T47D (cell line): ENCODE measurements at places on chromosomes 5 and 9.

GRCh38 chr9:105079457-105079856 lies 151.5 kb upstream of the ABCA1 start:
- peak; percentile 60 for DNase-seq

- no peak for DNase-seq
Measured at GRCh38 chr5:153613144-153613543, 122.7 kb downstream of the GRIA1 start.

DNA sequence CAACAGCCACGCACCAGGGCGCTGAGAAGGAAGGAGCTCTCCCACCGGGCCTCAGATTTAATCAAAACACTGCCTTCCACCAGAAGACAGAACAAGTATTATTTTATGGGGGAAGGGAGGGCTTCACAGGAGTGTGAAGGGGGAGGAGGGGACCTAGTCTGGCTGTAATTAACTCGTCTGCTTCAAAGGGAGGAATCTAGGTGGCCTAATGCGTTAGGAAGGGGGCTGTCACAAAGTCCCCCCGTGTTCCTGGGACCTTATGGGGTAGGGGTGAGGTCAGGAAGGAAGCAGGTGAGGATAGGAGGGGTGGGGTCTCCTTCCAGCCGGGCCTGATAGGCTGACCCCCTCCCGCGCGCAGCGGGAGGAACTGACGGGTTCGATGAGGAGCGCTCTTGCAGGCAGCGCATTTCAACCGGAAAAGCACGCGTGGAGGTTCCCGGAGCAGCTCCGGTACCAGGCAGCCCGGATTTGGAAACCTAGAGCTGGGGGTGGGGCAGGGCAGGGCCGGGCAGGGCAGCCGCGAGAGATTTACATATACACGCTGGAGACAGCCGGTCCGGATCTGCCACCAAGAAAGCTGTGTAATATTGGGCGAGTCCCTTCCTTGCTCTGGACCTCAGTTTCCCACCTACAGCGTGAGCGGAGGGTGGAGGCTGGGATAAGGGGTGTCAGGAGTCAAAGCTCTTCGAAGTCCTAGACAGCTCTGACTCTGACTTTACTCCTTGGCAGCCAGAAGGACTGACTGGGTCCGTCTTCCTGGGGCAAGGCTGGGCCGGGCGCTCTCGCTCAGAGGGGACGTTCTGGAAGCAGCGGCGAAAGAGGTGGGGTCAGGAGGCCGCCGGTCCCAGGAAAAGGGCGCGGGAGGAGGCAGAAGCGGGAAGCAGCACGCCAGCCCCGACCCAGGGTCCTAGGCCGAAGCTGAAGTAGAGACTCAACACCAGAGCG lies 1.8 kb downstream of the SHB start:
- DNase-seq = no peak

DNA sequence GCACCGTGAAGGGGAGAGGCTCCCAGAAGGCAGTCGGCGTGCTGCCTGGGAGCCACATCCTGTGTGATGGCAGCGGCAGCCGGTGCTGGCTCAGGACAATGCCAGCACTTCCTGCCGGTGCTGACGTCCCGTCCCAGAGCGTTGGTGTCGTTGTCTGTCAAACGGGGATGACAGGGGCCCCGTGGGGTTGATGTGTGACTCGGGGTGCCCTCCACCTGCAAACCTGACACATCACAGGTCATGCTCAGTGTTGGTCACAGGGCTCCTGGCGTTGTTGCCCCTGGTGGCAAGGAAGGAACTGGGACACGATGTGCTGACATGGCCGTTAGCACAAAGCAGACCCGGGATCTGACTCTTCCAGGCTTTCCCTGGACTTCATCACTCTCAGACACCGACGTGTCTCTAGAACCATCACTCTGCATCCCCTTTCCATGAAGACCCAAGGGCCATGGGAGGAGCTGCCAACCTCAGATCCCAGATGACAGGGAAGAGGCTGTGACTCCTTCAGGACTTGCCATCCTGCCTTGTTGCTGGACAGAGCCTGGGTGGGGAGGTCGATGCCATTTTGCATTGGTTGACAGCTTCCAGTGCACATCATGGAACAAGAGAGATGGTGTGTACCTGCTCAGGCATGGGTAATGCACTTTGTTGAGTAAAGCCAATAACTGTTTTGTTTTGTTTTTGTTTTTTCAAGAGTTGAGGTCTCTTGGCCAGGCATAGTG lies 21.5 kb downstream of the PLPP7 start:
- DNase-seq = no peak

DNA sequence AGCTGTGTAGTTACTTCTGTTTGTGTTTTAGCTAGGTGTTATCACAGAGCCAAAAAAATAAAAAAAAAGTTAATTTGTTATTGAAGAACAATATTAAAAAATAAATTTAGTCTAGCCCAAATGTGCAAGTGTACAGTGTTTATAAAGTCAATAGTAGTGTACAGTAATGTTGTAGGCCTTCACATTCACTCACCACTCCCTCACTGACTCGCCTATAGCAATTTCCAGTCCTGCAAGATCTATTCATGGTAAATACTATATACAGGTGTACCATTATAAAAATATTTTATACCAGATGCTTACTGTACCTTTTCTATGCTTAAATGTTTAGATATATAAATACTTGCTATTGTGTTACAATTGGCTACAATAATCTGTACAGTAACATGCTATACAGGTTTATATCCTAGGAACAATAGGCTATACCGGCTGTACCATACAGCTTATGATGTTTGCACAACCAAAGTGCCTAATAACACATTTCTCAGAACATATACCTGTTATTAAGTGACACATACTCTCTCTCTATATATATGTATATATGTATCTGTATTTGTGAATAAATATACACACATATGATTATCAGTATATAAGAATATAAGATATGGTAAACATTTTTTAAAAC lies 341.4 kb upstream of the EDIL3 start:
- no peak for DNase-seq

GRCh38 chr9:92686954-92687353 lies 17.0 kb upstream of the IPPK start:
- DNase-seq = no peak

DNA sequence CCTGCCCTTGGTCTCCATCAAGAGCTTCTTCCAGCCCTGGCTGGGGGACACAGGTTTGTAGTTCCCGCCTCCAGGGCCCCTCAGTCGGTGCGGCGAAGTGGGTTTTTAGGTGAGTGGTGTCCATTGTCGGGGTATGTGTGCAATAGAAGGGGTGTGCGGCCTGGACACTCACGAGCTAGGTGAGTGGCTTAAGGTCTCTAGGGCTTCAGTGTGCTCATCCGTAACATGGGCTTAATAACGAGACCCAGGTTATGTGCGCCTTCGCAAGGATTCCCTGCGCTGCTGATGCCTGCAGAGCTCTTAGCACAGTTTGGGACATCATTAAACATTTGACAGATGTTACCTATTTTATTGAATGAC lies 656 bp downstream of the CEP78 start:
- no peak for DNase-seq

GRCh38 chr9:82404196-82404870 lies 415.8 kb downstream of the SPATA31D1 start:
- DNase-seq = no peak

DNA sequence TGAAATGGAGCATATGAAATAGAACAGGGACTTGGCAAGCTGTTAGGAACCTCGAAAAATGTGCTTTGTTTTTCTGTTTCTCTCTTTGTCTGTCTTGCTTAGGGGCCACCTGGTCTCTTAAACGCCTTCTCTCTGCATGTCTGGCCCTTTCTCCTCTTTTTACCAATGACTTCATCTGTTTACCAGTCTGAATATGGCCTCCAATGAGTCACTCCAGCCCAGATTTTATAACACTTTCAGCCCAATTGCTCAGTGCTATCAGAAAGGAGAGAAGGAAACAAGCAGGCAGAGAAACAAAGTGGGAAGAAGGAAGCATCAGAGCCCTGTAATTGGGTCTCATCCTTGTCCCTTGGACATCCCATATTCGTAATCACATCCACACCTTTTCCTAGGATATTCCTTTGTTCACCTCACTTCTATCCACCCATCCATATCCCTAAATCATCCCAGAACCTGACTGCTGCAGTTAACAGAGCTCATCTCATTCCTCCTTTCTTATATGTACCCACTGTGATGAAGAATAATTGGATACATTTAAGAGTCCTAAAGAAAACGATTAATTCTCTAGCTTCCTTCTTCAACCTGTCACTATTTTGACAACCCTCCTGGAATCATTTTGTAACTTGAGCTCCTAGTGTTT lies 151.8 kb upstream of the GPR151 start:
- no peak for DNase-seq

- DNase-seq = peak; percentile 90
Measured at GRCh38 chr5:57887851-57888621, 405.4 kb upstream of the ACTBL2 start.

GRCh38 chr5:10543585-10544040 lies 20.3 kb upstream of the ANKRD33B start:
- no peak for DNase-seq

DNA sequence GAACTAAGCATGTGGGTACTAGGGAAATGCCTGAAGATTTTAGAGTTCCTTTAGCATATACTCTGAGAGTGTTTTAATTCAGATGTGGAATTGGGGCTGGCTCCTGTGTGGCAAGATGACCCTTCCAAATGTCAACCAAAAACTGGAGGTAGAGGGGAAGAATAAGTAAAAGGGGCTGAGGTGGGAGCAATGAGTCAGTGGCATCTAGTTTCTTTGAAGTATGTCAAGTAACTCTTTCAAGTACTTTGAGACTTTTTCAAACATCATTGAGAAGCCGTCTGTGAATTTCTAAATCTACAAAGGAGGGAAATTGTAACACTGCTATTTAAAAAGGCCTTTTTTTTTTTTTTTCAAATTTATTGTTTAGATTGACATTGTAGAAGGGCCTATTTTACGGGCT lies 184.4 kb downstream of the MAN2A1 start:
- DNase-seq = no peak

DNA sequence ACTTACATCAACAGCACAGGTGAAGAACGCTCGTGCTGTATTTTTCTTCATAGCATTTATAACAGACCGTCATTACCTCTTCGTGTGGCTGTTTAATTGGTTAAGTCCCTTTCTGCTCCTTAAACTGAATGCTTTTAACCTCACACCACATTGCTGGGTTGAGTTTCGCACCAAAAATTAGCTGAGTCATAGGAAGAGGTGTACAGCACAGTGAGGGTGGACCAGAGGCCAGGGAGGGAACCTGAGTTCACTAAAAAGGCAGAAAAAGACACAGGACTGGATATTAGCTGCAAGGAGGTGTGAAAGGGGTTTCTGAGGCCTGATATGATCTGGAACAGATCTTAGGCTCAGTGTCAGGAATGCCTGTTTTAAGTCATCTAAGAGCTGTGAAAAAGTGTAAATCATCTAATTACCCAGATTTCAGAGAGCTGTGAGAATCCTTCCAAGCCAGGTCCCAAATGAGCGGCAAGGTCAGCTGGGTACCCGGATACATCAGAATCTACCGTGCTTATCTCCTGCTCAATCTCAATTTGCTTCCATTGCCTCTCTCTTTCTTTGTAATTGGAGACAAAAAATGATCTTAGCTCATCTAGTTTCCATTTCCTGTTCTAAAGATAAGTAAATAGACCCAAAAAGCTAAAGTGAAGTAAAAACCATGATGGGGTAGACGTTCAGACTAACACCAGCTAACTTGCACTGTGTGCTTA lies 7.1 kb upstream of the CFAP90 start:
- DNase-seq = no peak

GRCh38 chr9:99582814-99583213 lies 238.9 kb upstream of the NR4A3 start:
- DNase-seq = no peak

DNA sequence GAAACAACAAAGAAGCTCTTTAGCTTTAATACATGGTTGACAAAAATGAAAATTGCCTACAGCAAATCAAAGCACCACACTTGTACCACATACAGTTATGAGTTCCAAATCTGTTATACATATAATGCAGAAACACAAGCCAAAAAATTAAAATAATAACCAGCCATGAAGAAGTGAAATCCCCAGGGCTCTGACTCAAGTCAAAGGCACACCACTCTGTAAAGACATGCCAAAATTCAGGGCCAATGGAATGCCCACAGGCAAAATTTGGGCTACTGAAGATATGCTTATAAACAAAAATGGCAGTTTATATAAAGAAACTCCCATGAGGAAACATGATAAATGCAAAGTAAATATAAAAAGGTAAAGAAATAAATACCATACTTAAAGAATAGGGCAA lies 29.0 kb downstream of the THBS4 start:
- no peak for DNase-seq

GRCh38 chr5:145157841-145158240 lies 677.3 kb downstream of the PRELID2 start:
- DNase-seq = no peak

DNA sequence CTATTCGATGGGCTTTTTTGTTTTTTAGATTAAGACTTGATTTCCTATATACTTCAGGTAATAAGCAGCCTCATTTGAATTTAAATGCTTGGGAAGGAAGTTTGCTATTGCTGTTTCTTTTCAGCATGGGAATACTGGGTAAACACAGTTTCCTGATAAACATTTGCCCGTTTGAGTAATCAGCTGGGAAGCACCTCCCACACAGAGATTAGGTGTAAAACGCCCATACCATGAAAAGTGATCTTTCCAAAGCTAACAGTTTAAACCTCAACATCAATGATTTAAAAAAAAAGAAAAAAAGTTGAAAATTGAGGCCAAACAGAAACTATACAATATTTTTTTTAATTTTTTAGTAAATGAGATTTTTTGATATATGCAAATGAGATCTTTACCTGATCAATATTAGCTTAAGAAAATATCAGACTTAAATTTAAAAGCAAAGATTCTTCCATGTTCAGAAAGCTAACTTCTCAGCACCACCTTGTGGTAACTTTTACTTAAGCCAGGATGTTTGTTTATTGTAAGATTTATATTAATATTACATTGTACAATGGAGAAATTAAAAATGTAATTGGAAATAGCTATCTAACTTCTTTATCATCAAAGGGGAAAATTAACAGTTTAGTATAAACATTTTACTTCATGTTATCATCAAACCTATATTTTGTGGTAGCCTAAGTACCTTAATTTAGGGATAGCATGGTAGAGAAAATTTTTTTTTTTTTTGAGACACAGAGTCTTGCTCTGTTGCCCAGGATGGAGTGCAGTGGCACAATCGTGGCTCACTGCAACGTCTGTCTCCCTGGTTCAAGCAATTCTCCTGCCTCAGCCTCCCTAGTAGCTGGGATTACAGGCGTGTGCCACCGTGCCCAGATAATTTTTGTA lies 39.8 kb downstream of the F2RL2 start:
- no peak for DNase-seq

GRCh38 chr9:113238859-113239232 lies 17.5 kb downstream of the SLC31A1 start:
- no peak for DNase-seq

GRCh38 chr9:121883281-121884056 lies 209.6 kb downstream of the TTLL11 start:
- DNase-seq = no peak

DNA sequence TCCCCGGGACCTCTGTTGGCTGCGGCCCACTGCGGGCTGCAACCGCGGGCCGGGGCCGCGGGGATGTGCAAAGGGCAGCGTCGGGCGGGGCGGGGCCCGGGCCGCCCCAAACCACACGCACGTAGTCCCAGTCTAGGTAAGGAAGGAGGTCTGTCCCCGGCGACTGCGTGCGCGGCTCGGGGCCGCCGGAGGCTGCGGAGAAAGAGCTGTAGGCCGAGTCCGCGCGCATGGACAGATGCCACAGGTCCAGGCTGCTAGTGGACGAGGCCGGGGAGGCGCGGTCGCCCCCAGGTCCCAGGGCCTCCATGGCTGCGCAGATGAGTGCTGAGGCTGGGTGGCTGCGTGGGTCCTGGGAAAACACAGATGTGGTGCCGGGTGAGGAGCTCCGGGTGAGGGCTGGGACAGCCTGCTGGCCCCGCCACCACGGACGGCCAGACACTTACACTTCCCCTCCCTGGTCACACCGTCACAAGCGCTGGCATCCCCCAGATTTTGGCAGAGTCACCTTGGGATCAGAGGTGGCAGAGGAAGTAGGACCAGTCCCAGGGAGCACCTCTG lies 4.5 kb downstream of the SHROOM1 start:
- no peak for DNase-seq

- DNase-seq = no peak
Measured at GRCh38 chr5:106545325-106545724, 1125.4 kb downstream of the EFNA5 start.
